Activated T-helper 1 cell treated with anti-CD3 and anti-CD28 coated beads, Interleukin-2, amount 50 U/mL, for 16 hours (primary cell): ENCODE measurements at places on chromosomes 7 and 10.
A peak's percentile ranks its signal among the peaks of the same experiment; 100 is the strongest.

- no peak for DNase-seq
These were observed 674.8 kb upstream of the C7orf33 start for GRCh38 chr7:147915781-147916180.

DNA sequence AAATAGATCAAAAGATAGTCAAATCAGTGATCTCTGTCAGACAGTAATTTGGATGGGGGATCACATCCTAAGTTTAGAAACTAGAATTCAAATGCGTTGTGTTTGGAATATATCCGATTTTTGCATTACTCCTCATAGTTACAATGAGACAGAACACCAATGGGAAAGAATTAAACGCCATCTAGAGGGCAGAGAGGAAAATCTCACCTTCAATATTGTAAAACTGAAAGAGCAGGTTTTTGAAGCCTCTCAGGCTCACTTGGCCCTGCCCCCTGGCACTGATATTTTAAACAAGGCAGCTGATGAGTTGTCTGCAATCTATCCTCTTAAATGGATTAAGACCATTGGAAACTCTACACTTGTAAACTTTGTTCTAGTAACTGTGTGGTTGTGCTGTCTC is 17.7 kb downstream of the FRG2B start:
- DNase-seq: no peak

GRCh38 chr7:155093596-155093995 is 23.5 kb downstream of the HTR5A start:
- DNase-seq: no peak

GRCh38 chr10:87860156-87860795 is 3.1 kb downstream of the KLLN start:
- DNase-seq: peak; percentile 5

GRCh38 chr7:48734695-48735406 is 189.5 kb upstream of the CDC14C start:
- DNase-seq: no peak

- DNase-seq: no peak
These were observed 49.5 kb downstream of the ASAH2B start for GRCh38 chr10:50788951-50789945.

GRCh38 chr10:103982639-103983038 is 15.7 kb downstream of the SLK start:
- DNase-seq: no peak

GRCh38 chr10:119542357-119542987 is at the start of gene RGS10:
RGS10 (minus strand) TSS chr10:119542719; CDS start chr10:119542638, 81 bp downstream.
- DNase-seq: peak; percentile 73

GRCh38 chr7:99624484-99624883 is 7.7 kb downstream of the ZSCAN25 start:
- DNase-seq: peak; percentile 34

GRCh38 chr7:23230641-23231101 is 15.9 kb upstream of the GPNMB start:
- DNase-seq: no peak

DNA sequence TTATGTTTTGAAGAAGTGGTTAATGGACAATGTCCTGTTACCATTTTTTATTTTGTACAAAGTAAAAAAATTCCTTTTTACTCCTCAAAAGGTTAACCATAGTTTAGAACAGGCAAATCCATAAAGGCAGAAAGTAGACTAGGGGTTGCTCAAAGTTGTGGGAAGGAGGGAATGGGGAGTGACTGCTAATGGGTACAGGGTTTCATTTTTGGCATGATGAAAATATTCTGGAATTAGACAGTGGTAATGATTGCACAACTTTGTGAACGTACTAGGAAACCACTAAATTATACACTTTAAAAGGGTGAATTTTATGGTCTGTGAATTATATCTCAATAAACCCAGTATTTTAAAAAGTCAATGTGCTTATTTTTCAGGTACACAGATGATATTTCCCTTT is 35.4 kb upstream of the CDK14 start:
- DNase-seq: no peak

DNA sequence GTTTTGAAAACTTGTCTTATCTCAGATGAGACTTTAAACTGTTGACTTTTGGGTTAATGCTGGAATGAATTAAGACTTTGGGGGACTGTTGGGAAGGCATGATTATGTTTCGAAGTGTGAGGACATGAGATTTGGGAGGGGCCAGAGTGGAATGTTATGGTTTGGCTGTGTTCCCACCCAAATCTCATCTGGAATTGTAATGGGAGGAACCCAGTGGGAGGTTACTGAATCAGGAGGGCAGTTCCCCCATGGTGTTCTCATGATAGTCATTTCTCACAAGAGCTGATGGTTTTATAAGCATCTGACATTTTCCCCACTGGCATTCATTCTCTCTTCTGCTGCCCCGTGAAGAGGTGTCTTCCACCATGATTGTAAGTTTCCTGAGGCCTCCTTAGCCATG is 13.8 kb upstream of the POT1 start:
- DNase-seq: no peak

- no peak for DNase-seq
These were observed 12.7 kb downstream of the MAD1L1 start for GRCh38 chr7:2220030-2220429.

- no peak for DNase-seq
These were observed 1.3 kb downstream of the KAT6B start for GRCh38 chr10:74827694-74828093.

GRCh38 chr10:74828946-74829345 is 2.5 kb downstream of the KAT6B start:
- no peak for DNase-seq

GRCh38 chr10:70753841-70754621 is 31.1 kb downstream of the TBATA start:
- DNase-seq: no peak

DNA sequence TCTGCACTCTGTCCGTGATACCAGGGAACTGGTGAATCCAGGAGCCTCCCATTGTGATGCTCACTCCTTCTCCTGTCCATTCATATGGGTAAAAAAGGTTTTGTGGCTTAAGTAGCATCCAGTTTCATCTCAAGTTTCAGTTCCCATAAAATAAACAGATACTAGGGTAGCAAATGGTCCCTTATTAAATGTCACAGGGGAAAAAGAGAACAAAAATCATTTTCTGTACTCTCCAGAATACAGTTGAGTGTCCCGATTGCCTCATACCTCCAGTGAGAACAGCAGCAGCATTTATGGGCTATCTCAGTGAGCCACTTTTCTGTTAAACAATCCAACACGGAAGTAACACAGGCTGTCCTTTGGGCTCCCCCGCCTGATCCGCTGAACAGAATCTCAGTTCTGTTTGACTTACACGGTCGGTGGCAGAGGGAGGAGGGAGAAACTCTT is 179.6 kb downstream of the CELF2 start:
- DNase-seq: no peak

DNA sequence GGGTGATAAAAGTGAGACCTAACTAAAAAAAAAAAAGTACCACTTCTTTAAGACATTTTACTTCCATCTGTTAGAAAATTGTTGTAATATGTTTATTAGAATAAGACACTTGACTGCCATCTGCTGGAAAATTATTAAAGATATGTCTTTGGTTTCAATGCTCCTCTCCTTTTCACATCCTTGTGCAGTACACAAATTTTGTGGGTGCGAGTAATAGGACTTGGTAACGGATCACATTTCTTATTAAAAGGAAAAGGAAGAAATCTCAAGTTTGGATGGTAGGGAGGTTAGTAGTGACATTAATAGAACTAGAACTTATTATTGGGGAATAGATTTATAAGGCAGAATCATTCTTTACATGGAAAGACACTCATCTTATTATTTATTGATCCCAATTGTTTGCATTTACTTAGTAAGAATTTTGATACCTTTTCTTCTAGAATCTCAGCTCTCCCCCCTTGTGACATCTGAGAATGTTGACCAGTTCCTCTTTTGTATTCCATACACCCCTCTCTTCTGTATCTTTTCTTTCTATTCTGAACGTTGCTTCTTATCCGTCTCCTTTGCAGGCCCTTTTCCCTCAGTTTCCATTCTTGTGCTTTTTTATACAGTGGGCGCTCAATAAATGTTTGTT is 43.0 kb upstream of the RPA3 start:
- no peak for DNase-seq

DNA sequence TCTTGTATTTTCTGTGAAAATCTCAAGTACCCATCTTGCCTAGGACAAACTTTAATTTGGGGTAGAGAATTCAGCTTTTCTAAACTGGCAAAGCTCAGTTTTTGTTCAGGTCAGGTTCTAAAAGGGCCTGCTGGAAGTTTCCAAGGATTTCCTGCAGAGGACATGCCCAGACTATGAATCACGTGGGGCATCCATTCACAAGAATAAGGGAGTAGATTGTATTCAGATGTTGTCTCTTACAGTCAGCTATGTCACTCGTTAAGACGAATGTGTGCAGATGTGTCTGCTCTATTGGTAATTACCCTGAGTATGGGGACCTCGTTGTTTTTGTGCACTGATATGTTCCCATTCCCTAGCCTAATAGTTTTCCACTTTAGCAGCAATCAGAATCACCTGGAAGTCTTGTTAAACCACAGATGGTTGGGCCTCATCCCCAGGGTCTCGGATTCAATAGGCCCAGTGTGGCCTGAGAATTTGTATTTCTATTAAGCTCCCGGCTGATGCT is 81.0 kb upstream of the ITPRID1 start:
- no peak for DNase-seq

- no peak for DNase-seq
These were observed 4.8 kb upstream of the FAM24B start for GRCh38 chr10:122884166-122884565.

GRCh38 chr7:87506246-87507180 is 31.0 kb upstream of the ABCB4 start:
- DNase-seq: no peak

DNA sequence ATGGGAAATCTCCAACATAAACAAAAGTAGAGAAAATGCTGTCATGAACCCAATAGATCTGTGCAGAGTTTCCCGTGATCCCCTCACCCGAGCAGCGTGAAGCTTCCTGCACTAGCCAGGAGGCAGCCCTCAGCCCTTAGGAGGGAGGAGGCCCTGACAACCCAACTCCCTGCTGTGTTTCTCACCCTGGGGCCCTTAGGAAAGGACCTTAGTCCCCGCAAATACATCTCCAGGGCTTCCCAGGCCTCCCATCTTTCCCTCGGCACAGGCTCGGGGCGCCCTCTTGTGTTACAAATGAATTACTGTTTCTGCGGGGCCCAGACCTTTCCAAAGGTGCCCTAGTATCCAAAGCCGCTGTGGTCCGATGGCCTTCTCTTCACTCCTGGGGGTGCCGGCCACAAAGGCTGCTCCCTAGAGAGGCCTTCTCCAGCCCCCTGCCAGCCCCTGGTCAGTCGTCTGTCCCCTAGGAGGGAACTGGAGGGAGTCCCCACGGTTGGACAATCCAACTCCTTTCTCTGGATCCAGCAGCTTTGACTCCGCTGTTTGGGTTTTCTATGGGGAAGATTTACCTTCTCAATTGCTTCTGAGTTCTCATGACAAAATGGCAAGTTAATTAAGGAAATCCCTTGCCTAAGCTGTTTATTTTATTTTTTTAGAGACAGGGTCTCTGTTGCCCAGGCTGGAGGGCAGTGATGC is 49.9 kb upstream of the SH2B2 start:
- DNase-seq: peak; percentile 3

- DNase-seq: no peak
These were observed 54.6 kb downstream of the CSGALNACT2 start for GRCh38 chr10:43192884-43193283.

GRCh38 chr10:79137826-79138225 is 69.1 kb downstream of the ZMIZ1 start:
- DNase-seq: no peak

DNA sequence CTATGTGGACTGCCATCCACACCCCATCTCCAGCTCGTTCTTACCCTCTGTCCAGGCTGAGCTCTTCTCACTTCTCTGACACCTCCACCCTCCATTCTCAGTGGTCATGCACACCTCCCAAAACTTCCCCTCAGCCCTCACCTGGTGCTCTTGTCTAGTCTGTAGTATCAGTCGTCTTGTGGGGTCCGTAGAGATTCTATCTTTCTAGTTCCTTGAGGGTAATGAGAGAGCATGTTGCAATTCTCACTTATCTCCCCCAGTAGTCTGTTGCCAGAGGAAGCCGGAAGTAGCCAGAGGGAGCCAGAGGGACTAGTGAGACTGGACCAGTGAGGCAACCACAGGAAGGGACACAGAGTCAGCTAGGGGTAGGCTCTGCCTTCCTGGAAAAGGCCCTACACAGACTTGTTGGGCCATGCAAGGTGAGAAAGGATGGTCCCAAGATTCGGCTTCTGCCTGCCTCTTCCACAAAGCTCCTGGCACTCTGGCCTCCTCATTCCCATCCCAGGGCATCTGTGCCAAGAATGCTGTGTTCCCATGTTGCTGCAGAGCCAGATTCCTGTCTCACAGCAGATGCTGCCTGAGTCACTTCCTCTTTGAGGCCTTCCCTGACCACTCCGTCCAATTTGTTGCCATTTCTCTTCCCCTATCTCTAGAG is 50.6 kb upstream of the DUSP5 start:
- no peak for DNase-seq

DNA sequence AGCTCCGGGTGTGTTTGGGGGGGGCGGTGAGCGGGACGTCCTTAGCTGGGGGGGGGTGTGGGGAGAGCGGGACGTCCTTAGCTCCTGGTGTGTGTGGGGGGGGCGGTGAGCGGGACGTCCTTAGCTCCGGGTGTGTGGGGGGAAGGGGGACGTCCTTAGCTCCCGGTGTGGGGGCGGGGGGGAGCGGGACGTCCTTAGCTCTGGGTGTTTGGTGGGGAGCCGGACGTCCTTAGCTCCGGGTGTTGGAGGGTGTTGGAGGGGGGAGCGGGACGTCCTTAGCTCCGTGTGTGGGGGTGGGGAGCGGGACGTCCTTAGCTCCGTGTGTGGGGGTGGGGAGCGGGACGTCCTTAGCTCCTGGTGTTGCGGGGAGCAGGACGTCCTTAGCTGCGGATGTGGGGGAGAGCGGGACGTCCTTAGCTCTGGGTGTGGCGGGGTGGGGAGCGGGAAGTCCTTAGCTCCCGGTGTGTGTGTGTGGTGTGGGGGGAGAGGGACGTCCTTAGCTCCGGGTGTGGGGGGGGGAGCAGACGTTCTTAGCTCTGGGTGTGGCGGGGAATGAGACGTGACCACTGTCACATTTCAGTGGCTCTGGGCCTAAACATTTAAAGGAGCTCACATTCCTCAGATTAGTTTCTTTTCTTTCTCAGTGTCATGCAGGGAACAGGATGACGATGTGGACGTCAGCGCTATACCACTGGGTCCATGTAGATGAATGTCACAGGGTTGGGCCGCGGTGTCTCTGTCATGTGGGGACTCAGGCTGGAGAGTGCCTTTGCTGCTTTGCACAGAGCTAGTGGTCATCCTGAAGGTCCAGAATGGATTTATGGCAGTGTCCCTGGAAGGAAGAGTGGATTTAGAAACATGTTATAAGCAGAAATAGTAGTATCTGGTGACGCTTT is 7.5 kb downstream of the DYNC2I1 start:
- DNase-seq: peak; percentile 8

GRCh38 chr7:17772581-17773288 is 167.6 kb downstream of the SNX13 start:
- no peak for DNase-seq

- no peak for DNase-seq
These were observed 75.9 kb upstream of the PCBD1 start for GRCh38 chr10:70964245-70964644.

- DNase-seq: no peak
These were observed 180.7 kb upstream of the PFKP start for GRCh38 chr10:2886662-2887061.
